ENCODE measurements at places on chromosomes 11 and 22.

DNA sequence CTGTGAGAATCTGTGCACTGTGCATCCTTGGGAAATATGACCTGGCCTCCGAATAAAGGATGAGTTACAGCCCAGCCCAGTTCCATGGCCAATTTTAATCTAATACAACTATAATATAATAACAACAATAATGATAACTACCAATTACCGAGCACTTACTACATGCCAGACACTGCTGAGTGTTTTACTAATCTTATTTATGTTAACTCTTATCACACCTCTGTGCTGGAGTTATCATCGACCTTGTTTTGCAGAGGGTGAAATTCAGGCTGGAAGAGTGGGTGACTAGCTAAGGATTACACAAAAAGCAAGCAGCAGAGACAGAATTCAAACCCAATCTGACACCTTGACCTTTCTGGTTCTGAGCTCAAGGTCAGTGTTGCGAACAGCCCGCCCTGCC lies 83.9 kb downstream of the GALNT18 start:
- DNase-seq: no peak

DNA sequence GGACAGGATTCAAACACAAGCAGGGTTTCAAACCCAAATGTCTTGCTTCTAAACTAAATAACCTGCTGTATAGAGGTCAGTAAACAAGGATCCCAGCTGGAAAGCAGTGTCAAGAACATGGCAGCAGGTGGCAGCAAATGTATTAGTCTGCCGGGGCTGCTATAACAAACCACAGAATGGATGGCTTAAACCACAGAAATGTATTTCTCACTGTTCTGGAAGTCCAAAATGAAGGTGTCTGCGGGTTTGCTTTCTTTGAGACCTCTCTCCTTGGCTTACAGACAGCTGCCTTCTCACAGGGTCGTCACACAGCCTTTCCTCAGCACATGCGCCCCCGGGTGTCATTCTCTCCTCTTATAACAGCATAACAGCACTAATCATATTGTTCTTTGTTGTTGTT lies 65.1 kb upstream of the LRRC55 start:
- DNase-seq: no peak

DNA sequence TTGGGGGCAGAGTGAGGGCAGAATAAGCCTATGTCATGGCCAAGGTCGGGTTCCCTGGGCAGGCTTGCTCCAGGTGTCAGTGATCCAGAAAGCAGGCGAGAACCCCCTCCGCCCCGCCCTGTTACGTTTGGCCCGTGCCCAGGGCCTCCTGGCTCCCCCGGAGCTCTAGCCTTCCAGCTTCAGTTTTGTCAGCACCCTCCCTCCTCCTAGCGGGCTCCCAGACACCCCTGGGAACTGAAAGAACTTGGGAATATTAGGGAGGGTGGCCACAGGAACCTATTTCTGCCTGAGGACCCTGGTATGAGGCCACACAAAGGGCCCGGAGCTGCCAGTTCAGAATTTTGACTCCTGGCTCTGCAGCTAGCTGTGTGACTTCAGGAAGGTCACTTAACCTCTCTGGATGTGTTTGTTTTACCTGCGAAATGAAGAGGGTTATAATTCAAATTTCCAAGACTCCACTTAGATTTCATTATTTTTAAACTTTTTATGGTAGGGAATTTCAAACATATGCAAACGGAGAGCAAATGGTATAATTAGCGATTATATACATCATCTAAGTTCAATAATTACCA lies 1.2 kb downstream of the TUBA8 start:
- DNase-seq: no peak

DNA sequence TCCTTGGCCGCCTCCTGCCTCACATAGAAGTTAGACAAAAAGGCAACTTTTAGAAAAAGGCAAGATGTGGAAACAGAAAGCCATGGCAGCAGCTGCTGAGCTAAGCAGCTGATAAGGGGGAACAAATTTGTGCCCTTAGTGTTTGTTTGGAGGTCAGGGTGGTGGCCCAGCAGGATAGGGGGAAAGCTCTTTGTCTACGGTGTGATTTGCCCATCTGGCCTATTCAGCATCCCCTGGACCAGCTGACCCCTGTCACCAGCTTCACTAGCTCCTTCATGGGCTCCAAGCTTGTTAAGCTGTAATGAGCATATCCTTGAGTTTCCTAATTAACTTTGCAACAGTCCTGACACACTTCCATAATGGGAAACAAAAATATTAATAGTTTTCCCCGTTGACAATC lies 5.9 kb upstream of the ME3 start:
- no peak for DNase-seq

DNA sequence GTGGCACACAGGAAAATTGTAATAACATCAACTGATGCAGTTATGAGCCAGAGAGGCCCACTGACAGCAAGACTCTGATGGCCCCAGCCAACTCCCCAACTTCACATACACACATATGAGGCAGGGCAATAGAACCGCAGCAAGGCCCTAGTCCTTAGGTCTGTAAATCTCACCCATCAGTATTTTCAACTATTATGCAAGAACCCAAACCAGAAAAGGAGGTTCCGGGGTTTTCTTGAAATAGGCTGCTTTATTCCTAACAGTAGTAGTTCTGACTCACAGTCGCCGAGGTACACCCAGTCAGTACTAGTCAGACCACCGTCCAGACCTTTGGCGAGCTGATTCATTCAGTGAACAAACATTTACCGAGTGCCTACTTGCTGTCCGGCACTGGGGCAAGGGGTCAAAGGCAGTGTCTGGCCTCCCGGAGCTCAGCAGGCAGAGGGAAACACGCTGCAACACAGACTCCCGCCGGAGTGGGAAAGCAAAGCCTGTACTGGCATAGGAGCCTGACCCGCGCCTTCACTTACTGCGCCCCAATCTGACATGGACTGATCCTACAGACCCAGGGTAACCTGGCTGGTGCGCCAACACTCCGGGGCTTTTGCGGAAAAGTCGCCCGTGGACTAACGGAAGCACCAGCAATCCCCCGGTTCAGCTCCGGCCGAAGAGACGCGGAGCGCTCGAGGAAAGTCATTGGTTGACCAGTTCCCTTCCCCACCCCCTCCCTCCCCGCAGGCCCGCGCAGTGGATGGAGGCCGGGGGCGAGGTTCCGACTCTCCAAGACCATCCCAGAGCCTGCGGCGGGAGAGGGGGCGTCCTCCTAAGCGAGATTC lies 1.3 kb downstream of the PLEKHA7 start:
- DNase-seq: no peak

DNA sequence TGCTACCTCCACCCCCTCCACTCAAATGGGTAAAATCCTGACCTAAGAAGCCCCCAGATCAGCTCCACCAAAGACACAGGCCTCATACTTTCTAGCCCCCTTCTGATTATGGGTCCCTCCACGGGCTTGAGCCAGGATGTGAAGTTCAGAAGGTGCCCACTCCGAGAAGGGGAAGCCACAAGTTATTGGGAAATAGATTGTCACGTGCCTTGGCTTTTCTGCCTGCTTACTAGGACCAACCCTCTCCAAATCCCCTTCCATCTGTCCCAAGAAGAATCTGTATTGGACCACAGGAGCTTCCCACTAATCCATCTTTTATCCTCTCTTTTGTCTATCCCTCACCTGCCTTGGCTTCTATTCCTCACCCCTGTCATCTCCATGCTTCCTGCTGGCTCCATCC lies 3.0 kb upstream of the NRGN start:
- DNase-seq: no peak

GRCh38 chr11:66546368-66546965 lies at the start of gene ACTN3:
TSS of gene ACTN3 (plus strand) at chr11:66546903. CDS start at chr11:66546938, 35 bp downstream.
- DNase-seq: no peak

- no peak for DNase-seq
Measured at GRCh38 chr11:74463216-74463615, 4.1 kb downstream of the KCNE3 start.

Measured in CD8-positive, alpha-beta memory T cell (primary cell).